ENCODE measurements at places on chromosomes 6 and 20.

DNA sequence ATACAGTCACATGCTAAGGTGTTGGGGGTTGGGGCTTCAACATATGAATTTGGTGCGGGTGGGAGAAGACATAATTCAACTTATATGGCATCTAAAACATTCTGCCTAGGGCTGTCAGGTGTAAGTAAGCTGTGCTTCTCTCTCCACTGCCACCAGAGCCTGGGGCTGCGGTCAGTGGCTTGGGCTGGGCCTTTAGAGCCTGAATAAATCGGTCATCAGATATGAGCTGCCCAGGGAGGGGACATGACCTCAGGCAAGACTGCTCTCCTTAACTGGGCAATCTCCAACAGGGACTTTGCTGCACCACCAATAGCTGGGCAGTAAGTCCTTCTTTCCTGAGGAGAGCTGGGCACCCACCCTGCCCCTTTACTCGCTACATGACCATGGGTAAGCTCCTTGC, 24.9 kb upstream of the SIRPA start:
- no peak for DNase-seq

- no peak for DNase-seq
Measured at GRCh38 chr20:48291896-48292295, 506.6 kb upstream of the SULF2 start.

- DNase-seq, result no peak
Measured at GRCh38 chr6:118506071-118506638, 41.9 kb upstream of the PLN start.

DNA sequence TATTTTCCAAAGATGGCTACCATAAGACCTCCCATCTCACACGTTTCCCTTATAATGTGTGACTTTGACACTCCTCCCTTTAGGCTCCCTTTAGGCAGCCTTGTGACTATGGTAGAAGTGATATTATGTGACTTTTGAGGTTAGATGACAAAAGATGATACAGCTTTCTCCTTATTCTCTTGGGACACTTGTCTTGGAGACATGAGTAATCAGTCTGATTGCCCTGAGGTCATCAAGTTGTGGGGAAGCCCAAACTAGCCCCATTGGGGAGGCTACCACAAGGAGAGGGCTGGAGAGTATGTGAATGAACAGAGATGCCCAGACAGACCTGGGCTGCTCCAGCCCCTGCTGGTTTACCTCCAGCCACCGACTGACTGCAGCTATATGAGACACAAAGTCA, 10.6 kb upstream of the DLK2 start:
- no peak for DNase-seq

DNA sequence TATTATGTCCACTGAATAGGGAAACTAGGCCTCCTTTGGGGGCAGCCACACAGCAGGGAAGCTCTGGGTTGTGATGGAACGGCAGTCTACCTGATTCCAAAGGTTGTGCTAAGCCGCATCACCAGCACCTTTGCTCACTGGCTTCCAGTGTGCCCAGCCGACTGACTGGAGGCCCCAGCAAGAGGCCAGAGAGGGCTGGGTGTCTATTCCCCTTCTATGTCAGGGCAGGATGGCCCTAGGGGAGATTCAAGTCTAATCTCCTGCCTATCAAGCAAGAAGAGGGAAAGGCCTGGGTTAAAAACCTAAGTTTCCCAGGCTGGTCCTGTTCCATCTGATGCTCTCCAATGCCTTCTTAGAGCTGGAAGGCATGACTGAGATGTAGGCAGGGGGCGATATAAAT, 53.6 kb downstream of the JPH2 start:
- no peak for DNase-seq

- peak; percentile 72 for DNase-seq
Measured at GRCh38 chr6:2848851-2849250, 7.2 kb upstream of the SERPINB1 start.

- no peak for DNase-seq
Measured at GRCh38 chr20:19820555-19821211, 62.6 kb downstream of the RIN2 start.

DNA sequence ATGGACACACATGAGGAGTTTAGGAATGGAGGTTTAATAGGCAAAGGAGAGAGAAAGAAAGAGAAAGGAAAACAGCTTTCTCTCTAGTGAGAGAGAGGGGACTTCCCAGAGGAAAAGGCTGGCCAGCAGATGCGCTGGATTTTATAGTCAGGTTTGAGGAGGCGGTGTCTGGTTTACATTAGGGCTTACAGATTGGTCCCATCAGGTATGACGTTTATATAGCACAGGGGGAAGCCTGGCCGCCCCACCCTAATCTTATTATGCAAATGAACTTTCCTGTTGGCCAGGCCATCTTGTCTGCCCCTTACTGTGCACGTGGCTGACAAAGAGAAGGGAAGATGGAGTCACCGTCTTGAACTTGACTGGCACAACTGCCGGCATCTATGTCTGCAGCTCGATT, 86.6 kb upstream of the QKI start:
- DNase-seq, result no peak

GRCh38 chr20:59701236-59701635, 96.9 kb downstream of the PHACTR3 start:
- DNase-seq, result no peak

All from stimulated activated CD4-positive, alpha-beta T cell treated with anti-CD3 and anti-CD28 coated beads, Interleukin-2, amount 100 ng/mL, for 24 hours (primary cell).